ENCODE measurements at places on chromosomes 3 and 15.

GRCh38 chr3:18841422-18842343 lies 306.6 kb upstream of the KCNH8 start:
- DNase-seq, result no peak

- DNase-seq, result peak; percentile 30
Measured at GRCh38 chr3:6921066-6921465, 60.2 kb downstream of the GRM7 start.

DNA sequence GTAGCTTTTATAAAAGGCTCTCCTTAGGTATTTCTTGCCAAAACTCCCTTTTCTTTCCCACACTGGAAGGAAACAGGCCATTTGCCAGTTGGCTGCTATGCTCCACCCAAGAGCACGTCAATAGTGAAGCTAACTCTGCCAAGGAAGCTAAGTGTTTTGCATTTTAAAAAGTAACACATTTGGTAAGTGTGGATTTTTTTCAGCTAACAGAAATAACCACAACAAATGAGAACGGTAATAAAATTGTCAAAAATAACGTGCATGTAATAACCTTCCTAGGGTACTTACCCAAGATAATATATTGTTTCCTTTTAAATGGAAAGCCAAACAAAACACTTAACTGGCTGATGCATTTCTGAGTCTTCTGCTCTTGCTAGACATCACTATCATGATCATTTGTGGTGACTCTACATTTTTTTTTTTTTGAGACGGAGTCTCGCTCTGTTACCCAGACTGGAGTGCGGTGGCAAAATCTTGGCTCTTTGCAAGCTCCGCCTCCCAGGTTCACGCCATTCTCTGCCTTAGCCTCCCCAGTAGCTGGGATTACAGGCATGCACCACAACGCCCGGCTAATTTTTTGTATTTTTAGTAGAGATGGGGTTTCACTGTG lies 4.6 kb downstream of the DPP8 start:
- no peak for DNase-seq

DNA sequence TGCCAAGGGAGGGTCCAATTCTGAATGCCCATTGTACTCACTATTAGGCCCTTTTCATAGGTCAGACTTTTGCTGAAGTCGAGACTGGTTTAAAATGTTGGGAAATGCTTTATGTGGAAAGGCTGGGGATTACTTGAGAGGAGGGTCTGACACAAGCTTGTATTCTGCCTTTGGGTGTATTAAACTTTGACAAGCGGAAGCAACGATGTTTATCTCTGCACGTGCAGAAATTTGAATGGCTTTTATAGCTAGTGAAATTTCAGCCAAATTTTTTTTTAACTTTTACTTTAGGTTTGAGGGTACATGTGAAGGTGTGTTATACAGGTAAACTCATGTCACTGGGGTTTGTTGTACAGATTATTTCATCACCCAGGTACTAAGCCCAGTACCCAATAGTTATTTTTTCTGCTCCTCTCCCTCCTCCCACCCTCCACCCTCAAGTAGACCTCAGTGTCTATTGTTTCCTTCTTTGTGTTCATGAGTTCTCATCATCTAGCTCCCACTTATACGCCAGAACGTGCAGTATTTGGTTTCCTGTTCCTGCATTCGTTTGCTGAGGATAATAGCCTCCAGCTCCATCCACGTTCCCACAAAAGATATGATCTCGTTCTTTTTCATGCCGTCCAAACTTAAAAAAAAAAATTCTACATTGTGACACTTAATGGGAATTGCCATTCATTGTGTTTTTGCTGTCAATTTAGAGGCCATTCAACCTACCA lies 223.0 kb upstream of the BHLHE40 start:
- no peak for DNase-seq

Measured in renal cortical epithelial cell (primary cell).